ENCODE measurements at places on chromosomes 3 and 15.

GRCh38 chr15:70812827-70813364 is 41.1 kb downstream of the LARP6 start:
- no peak for DNase-seq

DNA sequence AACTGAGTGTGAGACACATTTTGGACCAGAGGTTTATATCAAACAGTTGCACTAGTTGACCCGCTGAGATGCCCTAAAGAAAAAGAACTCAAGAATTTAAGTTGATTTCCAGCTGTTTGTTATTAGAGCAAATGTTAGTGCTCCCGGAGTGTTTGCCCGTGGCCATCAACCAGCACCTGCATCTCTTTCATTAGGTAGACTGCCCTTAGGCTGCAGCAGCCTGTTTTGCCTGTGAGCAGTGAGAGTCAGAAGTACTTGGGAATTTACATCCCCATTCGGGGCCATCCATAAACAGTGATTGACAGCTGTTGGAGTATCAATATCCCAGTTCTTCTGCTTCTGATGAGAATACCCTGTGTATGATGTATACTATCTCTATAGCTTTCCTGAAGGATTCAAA is 492.6 kb downstream of the RBMS3 start:
- no peak for DNase-seq

DNA sequence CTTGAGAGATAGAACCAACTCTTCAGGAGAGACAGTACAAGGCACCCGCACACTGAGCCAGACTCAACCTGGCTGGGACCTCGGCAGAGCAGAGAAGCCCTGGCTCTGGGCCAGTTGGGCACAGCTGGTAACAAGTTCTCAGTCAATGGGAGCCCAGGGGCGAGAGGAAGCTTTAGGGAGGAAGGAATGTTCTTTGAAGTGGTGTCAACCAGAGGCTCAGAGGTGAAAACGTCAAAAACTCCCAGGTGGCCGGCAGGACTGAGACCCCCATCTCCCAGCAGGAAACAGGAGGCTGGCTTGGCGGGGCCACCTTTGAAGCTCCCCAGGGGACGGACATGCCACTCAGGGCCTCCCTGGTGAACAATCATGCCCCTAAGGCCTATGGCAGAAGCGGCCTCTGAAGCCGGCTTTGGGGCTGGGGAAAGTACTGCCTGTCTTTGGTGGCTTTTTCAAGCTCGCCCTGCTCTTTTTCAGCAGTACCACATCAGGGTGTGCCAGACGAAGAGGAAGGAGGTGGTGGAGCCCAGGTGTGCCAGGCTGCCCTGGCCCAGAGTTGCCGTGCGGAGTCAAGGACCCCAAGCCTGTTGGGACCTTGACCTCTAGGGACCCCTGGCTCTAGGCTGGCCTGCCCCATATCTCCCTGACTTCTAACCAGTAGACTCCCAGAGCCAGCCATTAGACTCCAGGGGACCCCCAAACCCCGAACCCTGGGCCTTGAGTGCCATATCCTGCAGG is 16.7 kb upstream of the TBC1D21 start:
- no peak for DNase-seq

DNA sequence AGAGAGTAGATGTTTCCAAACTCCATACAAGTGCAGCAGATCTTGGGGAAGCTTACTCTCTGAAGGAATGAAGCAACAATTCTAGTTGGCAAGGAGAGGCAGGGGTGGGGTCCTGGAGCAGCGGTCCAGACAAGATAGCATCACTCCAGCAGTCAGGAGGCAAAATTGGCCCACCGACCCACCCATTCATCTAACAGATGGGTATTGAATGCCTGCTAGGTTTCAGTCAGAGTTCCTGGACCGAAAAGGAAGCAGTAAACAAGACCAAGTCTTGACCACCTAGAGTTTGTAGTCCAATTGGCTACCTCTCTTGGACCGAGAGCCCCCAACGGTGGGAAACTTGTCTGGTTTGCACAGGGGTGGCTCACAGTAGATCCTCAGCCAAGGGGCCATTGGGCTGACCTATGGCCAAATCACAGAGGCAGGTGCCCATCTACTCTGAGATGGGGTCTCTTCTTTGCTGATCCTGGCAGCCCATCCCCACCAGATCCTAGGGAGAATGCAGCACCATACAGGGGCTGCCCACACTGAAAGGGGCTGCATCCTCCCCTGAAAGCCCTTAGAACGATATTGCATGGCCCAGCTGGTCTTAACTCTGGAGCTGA is 74.3 kb downstream of the CORO2B start:
- DNase-seq = no peak

DNA sequence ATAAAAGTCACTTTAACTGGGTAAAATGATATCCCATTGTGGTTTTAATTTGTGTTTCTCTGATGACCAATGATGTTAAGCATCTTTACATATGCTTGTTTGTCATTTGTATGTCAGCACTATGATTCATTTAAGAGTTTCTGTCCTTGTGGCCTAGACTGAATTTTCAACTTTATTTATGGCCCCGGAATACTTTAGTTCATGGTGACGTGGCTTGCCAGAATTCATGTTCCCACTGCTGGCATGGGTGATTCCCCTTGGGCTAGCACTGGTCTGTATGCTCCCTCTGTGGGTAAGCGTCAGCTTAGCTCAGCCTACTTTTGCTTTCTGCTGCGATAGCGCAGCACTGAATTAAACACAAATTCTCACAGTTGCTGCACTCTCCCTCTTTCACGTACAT is 436.3 kb upstream of the SGO1 start:
- no peak for DNase-seq

- DNase-seq = no peak
Observed at GRCh38 chr3:134471521-134472193, 14.1 kb downstream of the ANAPC13 start.

DNA sequence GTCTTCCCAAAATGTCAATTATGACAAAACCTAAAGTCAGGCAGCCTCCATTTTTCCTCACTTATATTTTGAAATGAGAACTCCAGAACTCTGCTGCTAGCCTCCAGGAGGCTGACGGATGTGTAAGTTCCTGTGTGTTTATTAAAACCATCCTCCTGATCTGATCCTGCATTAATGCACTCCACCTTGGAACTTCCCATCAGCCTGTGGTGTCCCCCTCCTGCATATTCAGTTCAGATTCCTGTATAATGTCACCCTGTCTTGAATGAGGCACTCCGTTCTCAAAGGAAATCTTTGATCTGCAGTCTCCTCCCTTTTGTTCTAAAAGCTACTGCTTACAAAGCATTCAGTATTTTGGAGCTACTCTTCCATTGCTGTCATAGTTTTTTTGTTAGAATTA is 318.2 kb upstream of the ONECUT1 start:
- DNase-seq = no peak
